ENCODE measurements at places on chromosomes 5 and 9. TPM values are rescaled to one million over a fixed set of nuclear protein-coding genes. Genes with fewer than 3 reads are reported as not detected.

Gene RMRP
- total RNA-seq, result 431 TPM

- DNase-seq, result no peak
Observed at GRCh38 chr9:130451004-130451390, 6.2 kb downstream of the ASS1 start.

Gene CBY3
- not detected for total RNA-seq

DNA sequence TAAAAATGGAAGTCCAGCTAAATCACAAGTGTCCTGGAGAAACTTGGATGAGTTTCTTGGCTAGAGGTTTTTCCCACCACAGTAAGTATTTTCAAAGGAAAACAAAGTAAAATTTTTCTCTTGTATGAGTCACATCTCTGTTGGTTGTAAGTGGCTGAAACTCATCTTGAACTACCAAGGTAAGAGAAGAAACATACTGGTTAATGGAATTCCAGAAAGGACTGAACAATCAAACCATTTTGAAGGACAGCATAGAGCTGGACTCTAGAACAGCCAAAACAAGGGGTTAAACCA is 102.8 kb upstream of the CDKN2B start:
- DNase-seq, result no peak

DNA sequence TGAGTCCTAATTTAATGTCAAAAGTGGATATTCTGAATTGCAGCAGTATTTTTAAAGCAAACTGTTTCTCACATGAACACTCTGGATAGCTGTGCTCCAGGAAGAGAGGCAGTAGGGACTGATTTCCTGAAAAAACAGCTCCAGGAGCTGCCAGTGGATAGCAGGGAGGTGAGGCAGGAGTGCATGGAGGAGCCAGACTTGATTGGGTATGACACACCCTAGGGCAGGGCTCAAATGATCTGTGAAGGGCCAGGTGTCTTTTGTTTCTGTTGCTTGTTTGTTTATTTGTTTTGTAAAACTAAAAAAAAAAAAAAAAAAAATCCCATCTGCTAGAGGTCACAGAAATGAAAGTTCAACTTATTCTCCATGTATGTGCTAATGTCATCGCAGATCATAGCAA is 83.4 kb downstream of the ADRB2 start:
- no peak for DNase-seq

DNA sequence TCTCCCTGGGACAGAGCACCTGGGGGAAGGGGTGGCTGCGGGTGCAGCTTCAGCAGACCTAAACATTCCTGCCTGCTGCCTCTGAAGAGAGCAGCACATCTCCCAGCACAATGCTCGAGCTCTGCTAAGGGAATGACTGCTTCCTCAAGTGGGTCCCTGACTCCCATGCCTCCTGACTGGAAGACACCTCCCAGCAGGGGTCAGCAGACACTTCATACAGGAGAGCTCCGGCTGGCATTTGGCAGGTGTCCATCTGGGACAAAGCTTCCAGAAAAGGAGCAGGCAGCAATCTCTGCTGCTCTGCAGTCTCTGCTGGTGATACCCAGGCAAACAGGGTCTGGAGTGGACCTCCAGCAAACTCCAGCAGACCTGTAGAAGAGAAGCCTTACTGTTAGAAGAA is 77.2 kb downstream of the SLCO6A1 start:
- DNase-seq, result no peak

DNA sequence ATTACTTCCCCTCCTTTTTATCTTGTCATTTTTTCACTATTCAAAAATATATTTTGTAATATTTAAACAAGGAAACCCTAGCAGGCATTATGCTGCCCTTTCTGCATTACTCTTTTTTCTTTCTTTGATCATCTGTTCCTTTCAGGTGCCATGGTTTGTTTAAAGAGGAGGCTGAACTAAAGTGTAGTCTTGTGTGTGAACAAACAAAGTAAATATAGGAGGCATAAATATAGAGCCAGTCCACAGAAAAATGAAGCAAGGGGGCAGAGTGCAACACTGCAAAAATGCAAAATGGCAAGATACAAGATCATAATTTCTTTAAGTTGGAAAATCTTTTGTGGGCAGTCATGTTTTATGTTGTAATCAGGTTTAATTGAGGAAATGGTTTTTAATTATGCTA is 947.3 kb upstream of the COX7C start:
- DNase-seq, result no peak

GRCh38 chr5:1762883-1763547 is 36.6 kb downstream of the MRPL36 start:
- no peak for DNase-seq

Gene KIAA0825
- total RNA-seq, result 4.3 TPM

All from right atrium auricular region (tissue), 2 donors.